Germinal center (tissue), 1 donor: ENCODE measurements at places on chromosomes 5 and 9.

DNA sequence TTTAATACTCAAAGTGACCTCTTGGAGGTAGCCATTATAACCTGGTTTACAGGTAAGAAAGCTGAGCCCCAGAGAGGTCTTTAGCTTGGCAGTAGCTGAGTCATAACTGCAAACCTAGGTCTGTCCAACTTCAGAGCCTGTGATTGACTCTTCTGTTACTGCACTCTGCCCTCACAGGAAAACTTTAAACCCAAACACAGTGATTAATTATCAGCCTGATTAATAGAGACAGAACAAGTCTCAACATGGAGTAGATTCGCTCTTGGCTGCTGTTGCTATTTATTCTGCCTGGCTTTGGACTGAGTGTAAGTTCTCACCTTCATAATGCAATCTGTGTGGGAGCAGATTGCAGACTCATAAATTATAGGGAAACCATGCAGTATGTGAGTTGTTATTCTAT, 27.4 kb upstream of the TXN start:
- DNase-seq: no peak

DNA sequence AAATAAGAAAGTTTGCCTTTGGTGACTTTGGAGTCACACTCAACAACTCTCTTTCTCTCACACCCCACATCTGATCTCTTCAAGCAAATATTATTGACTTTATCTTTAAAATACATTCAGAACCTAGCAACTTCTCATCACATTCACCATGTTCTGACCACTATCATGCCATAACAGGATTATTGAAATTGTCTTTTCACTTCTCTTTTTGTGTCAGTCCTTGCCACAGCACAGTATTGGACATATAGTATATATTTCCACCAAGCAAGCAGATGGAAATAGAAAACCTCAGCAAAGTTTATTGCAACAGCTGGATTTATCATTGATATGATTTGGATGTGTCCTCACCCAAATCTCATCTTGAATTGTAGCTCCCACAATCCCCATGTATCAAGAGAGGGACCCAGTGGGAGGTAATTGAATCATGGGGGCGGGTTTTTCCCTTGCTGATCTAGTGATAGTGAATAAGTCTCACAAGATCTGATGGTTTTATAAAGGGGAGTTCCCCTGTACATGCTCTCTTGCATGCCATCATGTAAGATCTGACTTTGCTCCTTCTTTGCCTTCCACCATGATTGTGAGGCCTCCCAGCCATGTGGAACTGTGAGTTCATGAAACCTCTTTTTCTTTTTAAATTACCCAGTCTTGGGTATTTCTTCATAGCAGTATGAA, 26.9 kb upstream of the ITGA1 start:
- no peak for DNase-seq

DNA sequence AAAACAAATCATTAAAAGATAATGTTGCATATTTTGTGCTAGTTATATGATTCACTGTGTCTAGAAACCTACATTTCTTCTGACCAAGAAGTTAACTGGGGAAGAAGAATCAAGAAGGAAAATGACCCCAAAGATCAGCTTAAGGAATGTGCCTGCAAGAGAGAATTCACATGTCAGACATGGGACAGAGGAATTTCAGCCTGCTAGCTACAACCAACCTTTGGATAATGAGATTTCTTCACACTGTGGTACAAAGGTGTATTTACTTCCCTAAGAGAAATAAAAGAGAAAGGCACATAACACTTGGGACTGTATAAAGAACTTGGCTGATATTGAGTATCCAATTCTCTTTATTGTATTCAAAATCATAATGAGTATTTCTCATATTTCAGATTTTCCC, 39.6 kb upstream of the ELL2 start:
- no peak for DNase-seq

DNA sequence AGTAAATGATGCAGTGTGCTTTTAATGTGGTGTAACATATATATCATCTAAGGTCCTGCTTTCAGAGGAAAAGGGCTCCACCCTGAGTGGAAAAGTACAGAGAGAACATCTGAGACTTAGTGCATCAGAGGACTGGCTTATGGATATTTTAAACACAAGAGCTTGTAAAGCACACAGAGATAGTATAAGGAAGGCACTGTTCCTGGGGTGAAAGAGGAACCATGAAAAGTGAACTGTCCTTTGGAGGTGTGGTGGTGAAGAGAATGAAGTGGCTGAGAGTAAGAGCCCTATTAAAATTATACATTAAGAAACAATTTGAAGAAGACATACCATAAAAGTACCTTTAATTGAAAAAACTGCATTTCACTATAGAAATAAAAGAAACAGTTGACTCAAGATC, 68.9 kb downstream of the CSF2 start:
- no peak for DNase-seq

GRCh38 chr5:3311433-3311832, 284.2 kb upstream of the IRX1 start:
- no peak for DNase-seq

GRCh38 chr9:28782630-28783029, 1209.3 kb upstream of the C9orf72 start:
- DNase-seq: no peak
